ENCODE measurements at places on chromosomes 4 and X.

DNA sequence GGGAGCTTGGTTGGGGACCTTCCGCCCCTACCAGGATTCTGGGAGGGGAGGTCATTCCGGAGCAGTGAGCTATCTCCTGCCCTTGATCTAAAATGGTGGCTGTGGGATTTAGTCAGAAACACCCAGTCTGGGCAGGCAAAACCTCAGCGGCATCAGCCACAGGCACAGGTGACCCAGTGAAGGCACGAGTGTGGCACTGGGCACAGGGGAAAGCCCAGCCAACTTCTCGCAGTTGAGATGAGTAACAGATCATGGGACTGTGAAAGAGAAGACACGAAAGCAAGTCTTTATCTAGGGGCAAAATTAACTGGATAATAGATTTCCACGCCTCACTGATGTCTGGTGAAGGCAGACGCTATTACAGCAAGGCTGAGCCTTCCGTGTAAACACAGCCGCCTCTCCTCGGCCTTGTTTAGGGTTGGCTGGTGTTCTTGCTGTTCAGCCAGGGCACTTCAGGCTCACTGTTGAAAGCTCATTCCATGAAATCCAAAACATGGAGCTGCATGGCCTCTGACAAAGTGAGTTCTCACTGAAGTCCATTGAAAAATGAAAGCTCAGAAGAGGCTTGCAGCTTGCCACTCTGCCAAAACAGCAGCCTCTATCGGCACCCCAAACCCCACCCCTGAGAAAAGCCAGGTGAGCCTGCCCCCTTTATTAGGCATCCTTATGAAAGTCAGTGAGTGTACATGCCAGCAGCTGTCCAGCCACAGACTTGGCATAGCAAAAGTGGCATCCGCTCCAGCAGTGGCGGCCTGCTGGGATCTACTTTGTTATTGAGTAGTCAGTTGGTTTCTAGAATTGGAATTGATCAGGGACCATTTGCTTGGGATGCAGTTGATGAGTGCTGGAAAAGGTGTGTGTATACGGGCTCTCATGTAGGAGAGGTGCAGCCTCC lies 102.3 kb upstream of the MTM1 start:
- DNase-seq: no peak

DNA sequence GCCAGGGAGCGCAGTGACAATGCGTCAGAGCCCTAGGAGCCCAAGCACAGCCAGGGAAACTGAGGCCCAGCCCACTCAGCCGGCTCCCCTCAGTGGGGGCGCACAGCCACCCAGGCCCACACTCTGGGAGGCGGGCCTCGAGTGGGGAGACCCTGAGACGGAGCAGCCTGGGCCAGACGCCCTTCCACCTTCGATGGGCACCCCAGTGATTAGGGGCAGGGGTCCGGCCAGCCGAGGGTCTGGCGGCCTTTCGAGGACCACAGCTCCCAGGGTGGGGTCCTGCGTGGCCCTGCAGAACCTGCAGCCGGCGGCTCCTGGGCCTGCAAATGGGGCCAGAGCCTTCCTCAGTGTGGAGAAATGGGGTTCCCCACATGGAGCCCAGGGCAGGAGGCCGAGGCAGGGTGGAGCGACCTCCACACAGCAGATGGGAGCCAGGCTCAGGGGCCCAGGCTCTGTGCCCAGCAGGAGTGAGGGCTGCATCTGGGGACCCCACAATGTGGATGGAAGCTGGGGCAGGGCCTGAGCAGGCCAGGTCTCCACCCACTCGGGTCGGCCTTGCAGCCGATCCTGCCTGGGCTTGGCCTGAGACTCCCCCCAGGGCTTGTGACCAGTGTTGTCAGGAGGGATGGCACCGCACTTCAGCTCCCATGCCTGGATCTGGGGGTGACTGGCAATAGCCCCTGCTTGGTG lies 5.0 kb downstream of the HGFAC start:
- DNase-seq: no peak

DNA sequence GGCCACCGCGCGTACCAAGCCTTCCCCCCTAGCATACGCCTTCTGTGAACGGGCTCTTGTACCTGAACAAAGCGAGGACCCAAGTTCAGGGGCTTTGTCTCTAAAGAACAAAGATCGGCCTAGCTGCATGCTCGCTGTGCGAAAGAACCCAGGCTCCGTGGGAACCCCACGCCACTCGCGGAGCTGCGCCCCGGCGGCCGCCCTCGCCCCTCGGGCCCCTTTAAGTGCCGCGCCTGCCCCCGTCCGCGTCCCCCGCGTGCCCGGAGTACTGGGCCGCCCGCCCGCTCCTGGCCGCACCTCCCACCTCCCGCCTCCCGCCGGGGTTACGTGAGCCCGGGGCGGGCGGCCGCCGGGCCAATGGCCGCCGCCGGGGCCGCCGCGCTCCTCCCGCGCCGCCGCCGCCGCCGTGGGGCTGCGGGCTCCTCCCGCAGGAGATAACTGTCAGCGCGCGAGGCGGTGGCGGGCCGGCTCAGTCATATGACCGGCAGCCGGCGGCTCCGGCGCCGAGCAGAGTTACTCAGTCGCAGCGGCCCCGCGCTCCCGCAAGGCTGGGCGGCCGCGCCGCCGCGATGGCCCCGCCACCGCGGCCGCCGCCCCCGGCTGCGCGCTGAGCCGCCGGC lies at the start of gene FNIP2:
TSS of gene FNIP2 (plus strand) at position 472 of the 620 bp plus-strand sequence. CDS start 187 bp downstream, outside the sequence.
- peak; percentile 65 for DNase-seq

GRCh38 chrX:8049827-8050226 lies 121.2 kb downstream of the VCX2 start:
- no peak for DNase-seq

DNA sequence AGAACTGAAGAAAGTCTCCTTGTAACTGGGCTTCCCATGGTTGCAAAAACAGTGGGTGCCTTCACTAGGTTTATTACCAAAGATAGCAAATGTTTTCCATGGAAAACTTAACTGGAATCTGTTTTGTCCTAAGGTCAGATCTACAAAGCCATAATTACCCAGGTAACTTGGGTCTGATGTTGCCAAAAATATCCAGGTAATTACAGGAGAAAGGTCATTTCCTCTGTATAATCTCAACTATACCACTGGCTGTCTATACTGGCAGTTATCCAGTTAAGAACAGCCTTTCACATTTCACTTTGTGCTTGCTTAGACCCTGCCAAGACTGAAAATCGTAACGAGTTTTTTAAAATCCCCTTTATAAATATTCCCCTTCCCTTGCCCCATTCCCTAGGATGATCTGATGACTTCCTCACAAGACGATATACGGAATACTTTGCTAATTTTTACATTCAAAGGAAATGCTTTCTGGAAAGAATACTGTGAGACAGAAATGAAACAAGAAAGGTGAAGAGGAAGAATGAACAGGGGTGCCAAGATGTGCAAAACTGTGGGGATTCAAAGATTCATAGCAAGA lies 105.5 kb downstream of the MAML3 start:
- no peak for DNase-seq

DNA sequence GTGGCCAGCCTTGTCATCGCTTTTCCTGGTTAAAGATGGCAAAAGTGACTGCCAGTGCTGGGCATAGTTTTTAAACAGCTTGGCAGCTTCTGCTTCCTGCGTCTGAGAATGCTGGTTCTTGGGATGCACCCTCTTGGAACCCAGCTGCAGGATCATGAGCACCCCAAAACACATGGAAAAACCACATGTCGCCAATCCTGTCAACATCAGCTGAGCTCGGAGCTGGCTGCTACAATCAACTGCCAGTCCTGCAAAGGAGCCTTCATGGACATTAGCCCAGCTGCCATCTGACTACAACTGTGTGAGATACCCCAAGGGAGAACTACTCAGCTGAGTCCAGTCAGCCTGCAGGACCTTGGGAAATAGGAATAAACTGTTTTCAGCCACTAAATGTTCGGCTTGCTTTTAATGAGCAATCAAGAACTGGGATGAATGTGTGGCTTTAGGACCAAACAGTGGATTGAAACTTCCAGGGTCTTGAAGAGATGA lies 31.0 kb downstream of the OSTC start:
- DNase-seq: no peak

DNA sequence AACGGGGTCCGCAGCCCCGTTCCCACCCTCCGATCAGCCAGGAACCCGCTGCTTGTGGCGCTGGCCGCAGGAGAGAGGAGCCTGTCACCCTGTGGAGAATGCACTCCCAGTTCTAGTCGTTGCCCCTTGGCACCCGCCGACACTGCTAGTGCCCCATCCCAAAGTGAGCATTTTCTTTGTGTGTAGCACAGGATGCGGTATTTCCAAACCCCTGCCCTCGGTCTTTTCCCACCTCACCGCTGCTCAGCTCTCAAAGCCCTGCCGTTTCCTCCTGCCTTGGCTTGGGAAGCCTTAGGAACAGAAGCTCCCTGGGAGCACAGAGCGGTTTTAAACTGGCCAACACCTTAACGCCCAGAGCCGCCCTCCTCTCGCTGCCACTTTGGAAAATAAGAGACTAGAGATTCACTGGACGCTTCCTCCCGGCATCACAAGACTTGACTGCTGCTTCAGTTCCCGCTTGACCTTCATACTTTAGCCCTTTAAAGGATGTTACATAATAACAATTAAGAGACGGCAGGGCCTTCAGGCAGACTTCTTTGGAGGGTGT lies 772 bp downstream of the CYP4V2 start:
- peak; percentile 7 for DNase-seq

- no peak for DNase-seq
Measured at GRCh38 chr4:52822583-52822971, 39.5 kb upstream of the RASL11B start.

GRCh38 chrX:50067435-50068284 lies 133.1 kb downstream of the AKAP4 start:
- DNase-seq: no peak

DNA sequence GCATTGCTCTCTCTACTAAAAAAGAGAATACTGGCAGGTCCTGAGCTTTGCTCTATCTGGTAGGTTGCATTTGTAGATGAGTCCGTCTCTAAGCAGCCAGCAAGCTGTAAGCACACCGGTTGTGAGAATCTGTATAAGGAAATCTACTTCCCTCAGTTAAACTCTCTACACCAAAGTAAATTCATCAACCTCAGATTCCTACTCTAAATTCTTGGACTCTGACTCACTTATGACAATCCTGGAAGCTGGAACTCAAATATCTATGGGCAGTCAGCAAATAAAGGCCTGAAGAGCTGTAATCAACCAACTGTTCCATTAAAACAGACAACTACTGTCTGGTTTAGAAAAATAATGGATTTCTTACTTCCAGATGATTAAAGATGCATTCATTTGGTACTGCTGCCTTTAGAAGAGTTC lies 37.9 kb downstream of the FAT1 start:
- DNase-seq: no peak

DNA sequence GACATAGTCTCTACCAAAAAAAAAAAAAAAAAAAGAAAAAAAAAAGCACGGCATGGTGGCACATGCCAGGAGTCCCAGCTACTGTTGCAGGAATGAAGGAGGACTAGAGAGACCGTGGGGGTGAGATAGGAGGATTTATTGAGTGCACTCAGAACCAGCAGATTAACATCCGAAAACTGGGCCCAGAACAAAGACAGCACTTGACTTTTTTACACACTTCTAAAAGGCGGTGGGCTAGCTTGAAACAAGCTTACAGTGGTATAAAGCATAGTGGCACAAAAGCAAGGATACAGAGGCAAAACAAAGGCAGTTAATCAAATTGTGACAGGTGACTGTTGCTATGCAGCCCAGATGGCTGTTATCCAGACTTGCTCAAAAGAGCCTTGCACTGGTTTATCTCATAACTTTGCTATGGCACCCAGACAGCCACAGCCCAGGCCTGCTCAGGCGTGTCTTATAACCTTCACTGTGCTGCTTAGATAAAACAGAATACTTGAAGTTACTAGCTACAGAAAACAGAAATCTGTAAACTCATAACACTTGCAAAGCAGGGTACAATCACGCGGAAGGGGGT lies 9.9 kb upstream of the PI4K2B start:
- no peak for DNase-seq

DNA sequence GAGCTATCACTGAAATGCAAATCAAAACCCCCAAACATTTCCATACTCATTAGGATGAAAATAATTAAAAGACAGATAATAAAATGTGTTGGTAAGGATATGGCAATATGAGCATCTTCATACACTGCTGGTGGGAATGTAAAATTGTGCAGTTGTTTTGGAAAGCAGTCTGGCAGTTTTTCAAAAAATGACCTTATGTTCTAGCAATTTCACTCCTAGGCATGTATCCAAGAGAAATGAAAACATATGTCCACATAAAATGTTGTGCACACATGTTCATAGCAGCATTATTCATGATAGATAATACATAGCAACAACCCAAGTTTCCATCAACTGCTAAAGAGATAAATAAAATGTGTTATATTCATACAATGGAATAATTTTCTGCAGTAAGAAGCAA lies 14.8 kb upstream of the GPRASP2 start:
- DNase-seq: no peak

GRCh38 chr4:108922191-108922590 lies 159.3 kb upstream of the ETNPPL start:
- DNase-seq: no peak

DNA sequence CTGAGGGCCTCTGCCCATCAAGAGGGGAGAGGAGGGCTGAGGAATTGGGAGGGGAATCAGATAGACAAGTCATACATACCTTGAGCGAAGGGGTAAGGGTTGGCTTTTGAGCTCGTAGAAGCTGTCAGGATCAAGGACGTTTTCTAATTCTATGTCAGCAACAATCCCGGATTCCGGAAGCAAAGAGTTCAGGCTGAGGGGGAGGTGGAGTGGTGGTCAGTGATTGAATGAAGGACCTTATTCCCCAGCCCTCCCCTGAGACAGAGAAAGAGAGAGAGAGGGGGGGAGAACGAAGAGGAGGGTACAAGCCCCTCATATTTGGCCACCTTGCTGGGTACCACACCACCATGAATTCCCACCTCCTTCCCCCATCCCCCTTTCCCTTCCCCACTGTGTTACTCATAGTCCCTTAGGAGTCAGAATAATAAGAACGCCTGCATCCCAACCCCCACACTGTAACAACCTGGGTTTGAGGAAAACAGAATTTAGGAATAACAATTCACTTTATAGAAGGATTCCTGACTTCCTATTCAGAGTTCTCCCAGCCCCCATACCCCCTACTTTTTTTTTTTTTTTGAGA lies 2.7 kb downstream of the TFE3 start:
- no peak for DNase-seq

DNA sequence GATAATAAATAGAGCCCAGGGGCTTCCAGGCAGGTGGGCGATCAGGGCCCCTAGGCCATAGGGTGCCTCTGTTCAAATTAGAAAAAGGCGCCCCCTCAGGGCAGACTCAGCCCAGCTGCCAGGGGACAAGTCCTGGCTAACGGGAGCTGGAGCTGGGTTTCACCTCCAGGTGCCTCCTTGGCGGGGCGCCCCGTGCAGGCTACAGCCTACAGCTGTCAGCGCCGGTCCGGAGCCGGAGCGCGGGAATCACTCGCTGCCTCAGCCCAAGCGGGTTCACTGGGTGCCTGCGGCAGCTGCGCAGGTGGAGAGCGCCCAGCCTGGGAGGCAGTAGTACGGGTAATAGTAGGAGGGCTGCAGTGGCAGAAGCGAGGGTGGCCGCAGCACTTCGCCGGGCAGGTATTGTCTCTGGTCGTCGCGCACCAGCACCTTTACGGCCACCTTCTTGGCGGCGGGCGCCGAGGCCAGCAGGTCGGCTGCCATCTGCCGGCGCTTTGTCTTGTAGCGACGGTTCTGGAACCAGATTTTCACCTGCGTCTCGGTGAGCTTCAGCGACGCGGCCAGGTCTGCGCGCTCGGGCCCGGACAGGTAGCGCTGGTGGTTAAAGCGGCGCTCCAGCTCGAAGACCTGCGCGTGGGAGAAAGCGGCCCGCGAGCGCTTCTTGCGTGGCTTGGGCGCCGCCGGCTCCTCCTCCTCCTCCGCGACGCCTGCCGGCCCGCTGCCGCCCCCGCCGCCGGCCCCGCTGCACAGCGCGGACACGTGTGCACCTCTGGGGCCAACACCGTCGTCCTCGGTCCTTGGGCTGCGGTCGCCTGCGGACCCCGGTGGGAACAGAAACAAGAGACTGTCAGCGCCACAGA lies 2.4 kb downstream of the NKX3-2 start:
- DNase-seq: no peak

Measured in CD4-positive, alpha-beta T cell treated with Interleukin-15 for 4 hours (primary cell).